ENCODE measurements at places on chromosomes 12 and 14. TPM values are rescaled to one million over a fixed set of nuclear protein-coding genes. Genes with fewer than 3 reads are reported as not detected.

- no peak for DNase-seq
- no peaks in the 10 kb centered on the region for H3K36me3 ChIP-seq
- H3K4me3 ChIP-seq: no peak overlapping the region
- no peaks in the 10 kb centered on the region for H3K4me1 ChIP-seq
Measured at GRCh38 chr14:105531088-105531893, 4.9 kb downstream of the TMEM121 start.

HHIPL1 gene
- total RNA-seq: 1.8 TPM

CTSG gene
- total RNA-seq: not detected

DNA sequence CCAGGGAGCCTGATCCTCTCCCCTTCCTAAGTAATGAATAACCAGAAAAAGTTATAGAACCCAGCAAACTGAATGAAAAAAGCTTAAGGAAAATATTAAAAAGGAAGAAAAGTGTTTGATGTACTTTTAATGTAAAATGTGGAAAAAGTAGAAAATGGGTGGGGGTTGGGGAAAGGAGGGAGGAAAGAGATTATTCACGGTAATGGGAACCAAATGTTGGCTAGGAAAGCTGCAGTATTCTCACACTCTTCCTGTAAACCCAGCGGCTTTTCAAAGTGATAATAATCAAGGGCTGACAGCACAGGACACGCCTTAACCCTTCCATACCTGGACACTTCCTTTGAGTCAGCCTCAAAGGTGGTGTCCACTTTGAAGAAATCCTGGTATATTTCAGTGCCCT is 139.2 kb downstream of the TGFB3 start:
- no peaks in the 10 kb centered on the region for H3K36me3 ChIP-seq
- H3K27me3 ChIP-seq: no peaks in the 10 kb centered on the region
- H3K4me3 ChIP-seq: no peak overlapping the region
- H3K27ac ChIP-seq: no peak overlapping the region
- DNase-seq: no peak

BDKRB2 gene
- total RNA-seq: 1.7 TPM

DNA sequence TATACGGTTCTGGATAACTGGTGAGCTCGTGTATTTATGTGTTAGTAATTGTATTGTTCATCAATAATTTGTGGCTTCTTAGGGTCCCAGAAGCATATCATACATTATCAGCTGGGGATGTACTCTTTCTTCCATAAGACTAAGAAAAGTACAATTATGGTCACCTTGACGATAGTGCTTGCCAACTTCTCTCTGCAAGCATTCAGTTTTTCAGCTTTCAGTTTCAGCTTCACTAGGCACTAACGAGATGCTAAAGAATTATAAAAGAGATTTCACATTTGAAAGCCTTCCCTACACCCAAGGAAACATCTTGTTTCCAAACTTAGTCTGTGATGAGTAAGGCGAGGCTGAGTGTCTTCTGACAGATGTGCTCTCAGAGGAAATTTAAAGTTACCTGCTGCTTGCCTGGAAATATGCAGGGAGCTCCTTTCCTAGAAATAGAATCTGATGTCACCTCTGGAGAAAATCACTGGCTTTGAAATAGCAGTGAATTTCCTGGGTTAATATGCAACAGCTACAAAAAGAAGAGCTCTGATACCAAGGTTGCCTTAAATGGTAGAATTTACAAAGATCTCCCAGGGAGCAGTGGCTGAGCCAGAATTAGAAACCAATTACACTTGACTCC is 1419.9 kb upstream of the TMEM132C start:
- no peaks in the 10 kb centered on the region for H3K4me1 ChIP-seq
- no peak for DNase-seq
- no peaks in the 10 kb centered on the region for H3K27me3 ChIP-seq
- H3K4me3 ChIP-seq: no peak overlapping the region

- no peak overlapping the region for H3K27ac ChIP-seq
- no peak for DNase-seq
- no peaks in the 10 kb centered on the region for H3K27me3 ChIP-seq
- no peaks in the 10 kb centered on the region for H3K4me1 ChIP-seq
- H3K36me3 ChIP-seq: no peaks in the 10 kb centered on the region
Measured at GRCh38 chr12:9363145-9363544, 154.9 kb upstream of the PZP start.

- peaks cover 4% of the 10 kb centered on the region for H3K27me3 ChIP-seq
- H3K27ac ChIP-seq: no peak overlapping the region
- no peaks in the 10 kb centered on the region for H3K4me1 ChIP-seq
- H3K36me3 ChIP-seq: no peaks in the 10 kb centered on the region
- peak overlapping the region; percentile 24 for H3K4me3 ChIP-seq
Measured at GRCh38 chr12:41190338-41190737, 2.2 kb downstream of the PDZRN4 start.

DNA sequence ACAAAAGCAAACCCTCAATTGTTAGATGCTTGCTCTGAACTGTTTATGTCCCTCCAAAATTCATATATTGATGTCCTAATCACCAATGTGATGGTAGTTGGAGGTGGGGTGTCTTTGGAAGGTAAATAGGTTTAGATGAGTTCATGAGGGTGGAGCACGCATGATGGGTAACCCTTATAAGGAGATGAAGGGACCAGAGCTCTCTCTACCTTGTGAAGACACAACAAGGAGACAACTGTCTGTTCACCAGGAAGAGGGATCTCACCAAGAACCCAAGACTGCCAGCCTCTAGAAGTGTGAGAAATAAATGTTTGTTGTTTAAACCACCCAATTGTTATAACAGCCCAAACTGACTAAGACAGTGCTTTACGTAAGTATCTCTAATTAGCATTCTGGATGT is 27.0 kb downstream of the DHRS2 start:
- DNase-seq: no peak
- H3K27me3 ChIP-seq: no peaks in the 10 kb centered on the region
- H3K4me1 ChIP-seq: no peaks in the 10 kb centered on the region
- no peaks in the 10 kb centered on the region for H3K36me3 ChIP-seq

RNF212B gene
- total RNA-seq: not detected

GRCh38 chr12:1204581-1205121 is 213.6 kb downstream of the ERC1 start:
- H3K4me3 ChIP-seq: peak overlapping the region; percentile 27
- peak overlapping the region; percentile 77 for H3K27ac ChIP-seq
- H3K4me1 ChIP-seq: peaks cover 8% of the 10 kb centered on the region

DNA sequence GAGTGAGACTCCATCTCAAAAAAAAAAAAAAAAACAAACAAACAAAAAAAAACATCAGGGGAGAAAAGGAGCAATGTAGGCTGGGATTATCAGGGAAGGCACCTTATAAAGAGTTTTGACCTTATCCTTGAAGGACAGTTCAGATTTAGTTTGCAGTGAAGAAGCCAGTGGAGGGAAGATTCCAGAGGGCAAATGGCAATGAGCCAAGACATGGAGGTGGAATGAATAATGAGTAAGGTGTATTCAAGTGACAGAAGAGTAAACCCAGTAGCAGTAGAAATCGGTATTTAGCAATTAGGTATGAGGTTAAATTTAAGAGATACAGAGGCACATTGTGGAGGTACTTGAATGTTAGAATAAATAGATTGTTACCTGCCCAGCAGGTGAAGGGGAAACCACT is 2.2 kb upstream of the DUSP16 start:
- H3K4me3 ChIP-seq: no peak overlapping the region
- no peak for DNase-seq
- H3K36me3 ChIP-seq: no peaks in the 10 kb centered on the region
- H3K27me3 ChIP-seq: no peaks in the 10 kb centered on the region
- peaks cover 19% of the 10 kb centered on the region for H3K4me1 ChIP-seq
- H3K27ac ChIP-seq: no peak overlapping the region

ASIC1 gene
- 1.4 TPM for total RNA-seq

GRCh38 chr12:106975993-106976658 is 10.8 kb downstream of the MTERF2 start:
- no peaks in the 10 kb centered on the region for H3K27me3 ChIP-seq
- peaks cover 14% of the 10 kb centered on the region for H3K36me3 ChIP-seq
- DNase-seq: no peak
- H3K27ac ChIP-seq: peak overlapping the region; percentile 91

GRCh38 chr12:29241821-29242591 is 92.9 kb downstream of the FAR2 start:
- H3K4me3 ChIP-seq: no peak overlapping the region
- H3K27me3 ChIP-seq: no peaks in the 10 kb centered on the region
- H3K36me3 ChIP-seq: no peaks in the 10 kb centered on the region
- DNase-seq: peak; percentile 72

GRCh38 chr14:99838639-99839134 is 45.5 kb downstream of the EML1 start:
- H3K4me1 ChIP-seq: peaks cover 39% of the 10 kb centered on the region
- DNase-seq: no peak
- no peak overlapping the region for H3K27ac ChIP-seq
- no peaks in the 10 kb centered on the region for H3K36me3 ChIP-seq

DNA sequence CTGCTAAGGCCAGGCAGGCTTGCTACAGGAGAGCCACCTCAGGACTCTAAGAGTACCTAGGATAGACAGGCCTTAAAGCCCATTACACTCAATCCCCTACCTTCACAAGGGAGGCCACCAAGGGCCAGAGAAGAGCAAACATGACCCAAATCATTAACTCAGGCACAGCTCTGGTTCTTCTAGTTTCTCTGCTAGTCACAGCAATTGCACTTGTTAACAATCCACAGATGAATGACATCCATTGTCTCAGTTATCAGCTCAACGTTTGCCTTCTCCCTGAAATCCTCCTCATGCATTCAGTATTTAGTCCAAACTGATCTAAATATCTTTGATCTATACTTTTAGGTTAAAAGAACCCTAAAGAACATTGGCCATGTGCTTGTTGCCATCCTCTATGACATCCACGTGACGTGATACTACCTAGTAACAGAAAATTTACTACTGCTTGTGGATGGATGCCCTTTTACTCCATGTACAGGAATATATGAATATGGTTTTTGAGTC is 164.5 kb downstream of the STXBP6 start:
- no peaks in the 10 kb centered on the region for H3K27me3 ChIP-seq

DBX2 gene
- 0.51 TPM for total RNA-seq

RHEBL1 gene
- total RNA-seq: not detected
